ENCODE measurements at places on chromosomes 7 and 10.

- no peak for DNase-seq
Measured at GRCh38 chr10:71975871-71976725, 11.9 kb downstream of the CHST3 start.

DNA sequence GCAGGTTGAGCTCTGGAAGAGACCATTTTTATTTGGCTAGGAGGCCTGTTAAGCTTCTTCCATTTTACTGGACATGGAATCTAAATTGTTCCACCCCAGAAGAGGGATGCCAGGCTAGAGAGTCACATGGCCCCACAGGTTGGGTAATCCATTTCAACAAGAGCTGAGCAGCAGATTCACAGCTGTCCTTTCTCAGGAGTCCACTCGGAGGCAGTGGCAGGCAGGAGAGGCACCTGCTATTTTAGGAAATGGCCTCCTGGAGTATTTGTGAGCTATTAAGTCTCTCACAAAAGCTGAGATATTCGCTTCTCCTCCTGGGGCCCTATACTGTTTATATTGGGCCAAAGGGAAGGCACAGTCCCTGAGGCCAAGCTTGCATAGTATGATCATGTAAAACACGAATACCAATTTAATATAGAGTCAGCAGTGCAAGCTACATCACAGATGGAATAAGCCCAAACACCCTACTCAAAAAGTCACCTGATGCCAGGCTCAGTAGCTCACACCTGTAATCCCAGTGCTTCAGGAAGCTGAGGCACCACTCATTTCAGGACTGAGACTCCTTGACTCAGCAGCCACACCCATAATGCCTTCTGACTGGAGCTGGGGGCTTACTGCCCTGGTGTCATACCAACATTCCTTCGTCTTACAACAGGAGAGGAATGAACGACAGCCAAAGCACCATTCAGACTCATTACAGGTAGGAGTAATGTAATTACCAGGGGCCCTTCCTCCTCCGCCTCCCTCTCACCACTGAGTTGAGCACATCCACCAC lies 124.1 kb downstream of the LMBR1 start:
- no peak for DNase-seq

DNA sequence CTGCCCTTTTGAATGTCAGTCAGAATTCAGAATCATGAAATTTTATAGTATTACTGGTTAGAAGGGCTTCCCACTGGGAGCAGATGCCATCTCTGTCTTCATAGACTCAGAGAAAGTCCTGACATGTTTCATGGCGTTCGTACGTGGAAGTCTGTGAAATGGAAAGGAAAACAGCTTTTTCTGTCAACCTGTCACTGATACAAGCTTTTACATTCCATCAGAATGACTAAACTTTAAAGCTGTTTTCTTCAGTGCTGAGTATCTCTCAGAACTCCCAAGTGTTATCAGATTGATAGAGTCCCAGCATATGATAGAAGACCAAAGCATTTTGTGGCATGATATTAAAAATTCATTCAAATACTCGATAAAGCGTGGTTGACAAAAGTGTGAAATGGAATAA lies 726.7 kb upstream of the GALNT17 start:
- no peak for DNase-seq

- no peak for DNase-seq
Measured at GRCh38 chr7:105295596-105296352, 92.9 kb downstream of the SRPK2 start.

DNA sequence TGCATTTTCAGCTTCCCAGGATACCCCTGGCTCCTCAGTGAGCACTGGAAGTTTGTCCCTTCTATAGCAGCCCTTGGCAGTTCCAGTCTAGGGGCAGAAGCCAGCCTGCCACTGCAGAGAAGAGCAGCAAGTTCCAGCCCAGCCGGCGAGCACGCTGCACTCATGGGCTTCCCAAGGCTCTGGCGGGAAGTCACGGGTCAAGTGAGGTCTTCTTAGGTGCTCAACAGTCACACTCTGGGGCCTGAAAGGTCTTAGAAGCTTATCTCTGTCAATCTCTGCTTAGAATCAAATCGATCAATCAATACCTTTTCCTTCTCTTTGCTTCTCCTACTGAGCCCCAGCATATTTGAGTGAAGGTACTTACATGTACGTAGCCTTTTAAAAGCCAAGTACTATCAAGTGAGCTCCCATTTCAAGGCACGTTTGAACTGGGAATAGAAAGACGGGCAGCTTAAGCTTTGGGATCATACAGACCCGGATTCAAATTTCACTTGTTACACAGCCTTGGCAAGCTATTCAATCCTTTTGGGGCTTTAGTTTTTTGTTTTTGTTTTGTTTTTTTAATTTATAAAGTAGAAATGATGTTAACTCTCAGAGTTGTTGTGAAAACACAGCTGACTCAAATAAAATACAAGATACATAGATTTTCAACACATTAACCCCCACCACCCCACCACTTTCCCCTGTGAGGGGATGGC lies 152.6 kb upstream of the KLF14 start:
- DNase-seq: no peak

GRCh38 chr7:31051598-31052486 lies at the start of gene ADCYAP1R1:
TSS of gene ADCYAP1R1 (plus strand) at chr7:31052308. CDS start at chr7:31063265, 10,957 bp downstream.
- DNase-seq: no peak

DNA sequence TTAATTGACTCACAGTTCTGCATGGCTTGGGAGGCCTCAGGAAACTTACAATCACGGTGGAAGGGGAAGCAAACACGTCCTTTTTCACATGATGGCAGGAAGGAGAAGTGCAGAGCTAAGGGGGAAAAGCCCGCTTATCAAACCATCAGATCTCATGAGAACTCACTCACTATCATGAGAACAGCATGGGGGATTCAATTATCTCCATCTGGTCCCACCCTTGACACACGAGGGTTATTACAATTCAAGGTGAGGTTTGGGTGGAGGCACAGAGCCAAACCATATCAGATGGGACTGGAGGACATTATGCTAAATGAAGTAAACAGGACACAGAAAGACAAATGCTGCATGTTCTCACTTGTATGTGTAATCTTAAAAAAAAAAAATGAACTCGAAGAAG lies 141.4 kb upstream of the HABP2 start:
- DNase-seq: no peak

- DNase-seq: no peak
Measured at GRCh38 chr10:111137587-111137986, 60.8 kb downstream of the ADRA2A start.

GRCh38 chr7:483656-484355 lies 35.8 kb downstream of the PDGFA start:
- DNase-seq: no peak

GRCh38 chr10:5491477-5491876 lies 7.9 kb downstream of the CALML5 start:
- DNase-seq: no peak

DNA sequence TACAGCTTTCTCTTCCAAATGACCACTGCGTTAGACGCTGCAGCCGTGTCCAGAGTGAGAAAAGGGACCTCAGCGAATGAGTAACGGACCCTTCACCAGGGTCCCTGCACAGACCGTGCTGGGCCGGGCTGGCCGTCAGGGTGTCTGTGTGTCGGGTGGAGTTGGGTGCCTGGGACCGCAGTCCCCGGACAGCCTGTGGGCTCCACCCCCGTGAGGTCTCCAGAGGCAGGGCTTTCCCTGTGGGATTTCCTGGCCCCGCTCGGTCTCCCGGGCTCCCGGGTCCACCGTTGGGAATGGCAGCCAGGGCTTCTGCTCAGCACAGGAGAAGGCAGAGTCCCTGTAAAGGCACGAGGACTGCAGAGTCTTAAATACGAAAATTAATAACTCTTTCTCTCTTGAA lies 509.7 kb downstream of the TCERG1L start:
- no peak for DNase-seq

- no peak for DNase-seq
Measured at GRCh38 chr7:124783271-124783670, 17.7 kb upstream of the GPR37 start.

DNA sequence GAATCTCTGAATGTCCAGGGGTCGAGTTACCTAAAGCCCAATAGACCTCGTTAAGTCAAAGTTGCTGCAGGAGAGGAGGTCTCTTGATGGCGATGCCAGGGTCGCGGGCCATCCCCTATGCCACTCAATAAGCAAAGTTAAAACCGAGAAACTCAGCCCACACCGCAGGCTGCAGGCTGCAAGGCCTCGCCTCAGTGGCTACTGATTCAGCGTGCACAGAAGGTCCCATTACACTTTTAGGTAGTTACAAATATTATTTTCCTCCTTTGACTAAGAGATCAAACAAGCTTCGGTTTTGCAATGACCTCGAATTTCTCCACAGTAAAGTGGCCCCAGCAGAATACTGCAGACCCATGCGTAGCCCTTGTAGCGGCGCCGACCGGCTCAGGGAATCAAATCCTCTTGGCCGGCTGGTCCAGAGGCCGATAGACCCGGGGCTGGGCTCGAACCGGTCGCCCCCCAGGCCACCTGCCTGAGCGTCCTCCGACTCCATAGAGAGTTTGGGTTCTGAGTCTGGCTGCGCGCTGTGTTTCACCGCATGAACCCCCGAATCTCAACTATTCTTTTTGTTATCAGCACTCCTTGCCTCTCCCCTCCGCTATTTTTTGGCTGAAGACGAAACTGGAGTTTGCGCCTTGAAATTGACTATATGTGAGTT lies 2.3 kb downstream of the C1QL3 start:
- no peak for DNase-seq

GRCh38 chr10:822661-823367 lies 108.7 kb downstream of the LARP4B start:
- no peak for DNase-seq

DNA sequence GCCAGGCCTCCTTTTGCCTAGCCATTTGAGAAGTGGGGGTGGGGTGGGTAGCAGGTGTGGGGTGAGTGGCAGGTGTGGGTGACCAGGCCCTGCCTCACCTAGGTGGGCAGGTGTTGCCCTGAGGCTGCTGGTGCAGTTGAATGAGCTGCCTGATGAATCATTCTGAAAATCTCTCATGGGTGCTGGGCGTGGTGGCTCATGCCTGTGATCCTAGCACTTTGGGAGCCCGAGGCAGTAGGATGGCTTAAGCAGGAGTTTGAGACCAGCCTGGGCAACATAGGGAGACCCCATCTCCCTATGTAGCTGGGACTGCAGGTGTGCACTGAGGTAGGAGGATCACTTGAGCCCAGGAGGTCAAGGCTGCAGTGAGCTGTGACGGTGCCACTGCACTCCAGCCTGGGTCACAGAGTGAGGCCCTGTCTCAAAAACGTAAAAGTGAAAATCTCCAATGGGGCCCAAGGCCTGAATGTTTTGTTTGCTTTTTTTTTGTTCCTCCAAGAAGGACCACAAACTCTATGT lies 17.7 kb downstream of the TSPAN14 start:
- DNase-seq: no peak

DNA sequence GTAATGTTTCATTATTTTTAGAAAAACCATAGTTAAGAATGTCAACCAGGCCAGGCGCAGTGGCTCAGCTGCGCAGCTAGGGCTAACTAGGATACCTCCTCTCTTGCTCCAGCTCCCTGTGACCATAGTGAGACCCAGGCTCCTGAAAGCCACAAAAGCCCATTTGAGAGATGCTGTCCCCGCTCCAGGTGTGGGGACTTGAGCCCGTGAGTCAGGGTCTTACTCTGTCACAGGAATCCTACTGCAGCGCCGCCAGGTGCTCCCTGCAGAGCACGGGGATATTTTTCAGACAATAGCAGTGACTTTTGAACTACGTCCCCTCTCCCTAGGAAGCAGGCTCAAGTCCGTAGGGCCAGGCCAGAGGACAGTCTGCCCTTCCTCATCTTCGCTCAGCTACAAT lies 75.6 kb upstream of the NRBF2 start:
- DNase-seq: no peak

- DNase-seq: no peak
Measured at GRCh38 chr10:33244354-33244967, 90.0 kb downstream of the NRP1 start.

DNA sequence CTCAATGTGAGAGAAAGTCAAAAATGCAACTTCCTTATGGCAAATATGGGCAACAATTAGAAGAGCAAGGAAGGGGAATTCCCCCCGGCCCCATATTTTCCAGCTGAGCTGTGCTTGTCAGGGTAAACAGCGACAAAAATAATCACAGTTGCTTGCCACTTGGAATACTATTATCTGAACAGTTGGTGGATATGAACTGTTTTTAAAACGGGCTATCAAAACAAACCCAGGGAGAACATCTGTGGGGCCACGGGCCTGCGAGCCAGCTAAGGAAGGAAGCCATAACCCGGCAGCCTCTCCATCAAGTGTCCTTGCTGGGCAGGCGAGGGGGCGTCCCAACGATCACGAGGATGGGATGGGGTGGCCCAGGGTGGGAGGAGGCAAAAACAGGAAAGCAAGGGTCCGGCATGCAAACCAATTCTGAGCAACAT lies 228.4 kb downstream of the ARHGAP12 start:
- DNase-seq: no peak

GRCh38 chr7:21656796-21657195 lies 114.0 kb downstream of the DNAH11 start:
- no peak for DNase-seq

- peak; percentile 62 for DNase-seq
Measured at GRCh38 chr10:12720217-12720981, 281.1 kb downstream of the CCDC3 start.

- no peak for DNase-seq
Measured at GRCh38 chr7:99102809-99103690, 40.9 kb downstream of the SMURF1 start.

GRCh38 chr7:36788825-36789470 lies 64.7 kb upstream of the AOAH start:
- DNase-seq: no peak

- no peak for DNase-seq
Measured at GRCh38 chr10:114665406-114665805, 7.3 kb upstream of the ABLIM1 start.

DNA sequence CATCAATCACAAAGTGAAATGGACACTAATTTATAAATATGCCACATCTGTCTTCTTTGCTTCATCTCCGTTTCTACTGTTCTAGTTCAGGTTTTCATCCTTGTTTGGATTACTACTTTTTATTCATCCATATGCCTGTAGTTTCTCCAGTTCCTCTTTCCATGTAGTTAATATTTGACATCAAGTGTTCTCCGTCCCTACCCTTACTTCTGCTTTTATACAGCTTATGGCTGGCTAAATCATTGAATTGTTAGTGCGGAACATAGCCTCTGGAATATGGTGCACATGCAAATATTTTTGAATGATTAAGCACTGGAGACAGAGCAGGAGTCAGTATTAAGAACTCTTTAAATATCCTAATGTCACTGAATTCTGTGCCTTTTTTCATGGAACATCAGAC lies 230.0 kb upstream of the PPP1R3A start:
- no peak for DNase-seq

DNA sequence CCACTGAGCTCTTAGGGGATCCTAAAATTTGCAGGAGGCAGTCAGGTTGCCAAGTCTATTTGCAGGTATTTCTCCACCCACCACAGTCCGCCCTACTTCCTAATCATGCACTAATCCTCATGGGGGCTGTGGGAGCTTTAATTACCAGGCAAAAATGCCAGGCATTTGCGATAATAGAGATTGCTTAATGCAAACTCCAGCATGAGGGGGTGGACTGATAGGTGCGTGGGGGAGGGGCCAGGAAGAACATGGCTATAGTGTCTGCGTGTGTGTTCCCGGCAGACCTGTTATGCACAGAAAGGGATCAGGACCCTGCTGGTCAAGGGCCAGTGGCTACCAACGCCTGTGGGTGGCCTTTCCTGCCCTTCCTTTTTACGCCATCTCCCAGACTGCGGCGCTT lies 15.6 kb upstream of the AQP1 start:
- DNase-seq: no peak
